ENCODE measurements at places on chromosomes 7 and 10.

DNA sequence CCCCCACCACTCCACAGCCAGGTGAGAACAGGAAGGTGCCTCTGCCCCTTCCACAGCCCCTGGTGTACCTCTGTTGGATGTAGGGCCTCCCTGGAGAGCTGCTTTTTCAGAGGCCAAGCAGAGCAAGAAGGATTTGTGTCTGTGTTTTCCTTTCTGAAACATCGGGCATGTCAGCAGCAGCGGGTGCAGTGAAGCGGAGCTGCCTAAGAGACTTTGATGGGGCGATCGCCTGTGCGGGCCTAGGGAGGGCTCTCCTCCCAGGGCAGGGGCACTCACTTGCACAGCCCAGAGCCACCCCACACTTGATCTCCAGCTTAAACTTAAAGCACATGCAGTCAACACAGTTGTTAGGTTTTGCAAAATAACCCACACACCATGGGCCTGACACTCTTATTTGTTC is 324.7 kb downstream of the ACTR3B start:
- no peak for DNase-seq

DNA sequence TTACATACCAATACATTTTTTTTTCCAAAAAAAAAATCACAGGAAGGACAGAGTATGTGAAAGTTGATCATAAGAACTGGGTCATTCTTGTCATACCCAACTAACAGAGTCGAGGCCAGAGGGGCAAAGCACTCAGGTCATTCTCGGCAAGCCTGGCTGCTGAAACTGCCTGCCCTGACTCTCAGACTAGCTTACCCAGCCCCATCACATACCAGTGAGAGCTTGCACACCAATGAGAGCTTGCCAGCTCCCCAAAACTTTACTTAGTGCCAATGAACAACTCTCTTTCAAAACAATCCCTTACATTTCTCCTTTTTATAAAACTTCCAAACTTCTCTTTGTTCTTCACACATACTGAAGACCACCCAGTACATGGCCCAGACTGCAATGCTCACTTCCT is 48.9 kb downstream of the VOPP1 start:
- no peak for DNase-seq

DNA sequence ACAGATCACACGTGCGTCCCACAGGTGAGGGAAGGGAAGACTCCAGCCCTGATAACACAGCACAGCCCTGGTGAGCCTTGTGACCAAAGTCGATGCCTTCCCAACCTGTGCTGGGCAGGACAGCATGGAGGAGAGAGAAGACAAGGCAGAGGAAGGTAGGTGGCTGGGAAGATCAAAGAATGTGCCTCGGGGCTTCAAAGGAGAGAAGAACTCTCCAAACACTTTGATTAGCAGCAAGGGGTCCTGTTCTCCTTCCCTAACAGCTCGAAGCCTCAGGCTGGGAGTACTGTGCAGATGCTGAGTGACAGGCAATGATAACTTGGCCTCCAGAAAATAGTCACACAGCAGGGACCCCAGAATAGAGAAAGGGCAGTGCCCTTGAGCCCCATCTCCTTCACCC is 288.5 kb downstream of the TCERG1L start:
- DNase-seq = no peak

- no peak for DNase-seq
Observed at GRCh38 chr10:120474956-120475355, 17.9 kb downstream of the PLPP4 start.

- DNase-seq = no peak
Observed at GRCh38 chr7:55507743-55508142, 64.6 kb downstream of the VOPP1 start.

DNA sequence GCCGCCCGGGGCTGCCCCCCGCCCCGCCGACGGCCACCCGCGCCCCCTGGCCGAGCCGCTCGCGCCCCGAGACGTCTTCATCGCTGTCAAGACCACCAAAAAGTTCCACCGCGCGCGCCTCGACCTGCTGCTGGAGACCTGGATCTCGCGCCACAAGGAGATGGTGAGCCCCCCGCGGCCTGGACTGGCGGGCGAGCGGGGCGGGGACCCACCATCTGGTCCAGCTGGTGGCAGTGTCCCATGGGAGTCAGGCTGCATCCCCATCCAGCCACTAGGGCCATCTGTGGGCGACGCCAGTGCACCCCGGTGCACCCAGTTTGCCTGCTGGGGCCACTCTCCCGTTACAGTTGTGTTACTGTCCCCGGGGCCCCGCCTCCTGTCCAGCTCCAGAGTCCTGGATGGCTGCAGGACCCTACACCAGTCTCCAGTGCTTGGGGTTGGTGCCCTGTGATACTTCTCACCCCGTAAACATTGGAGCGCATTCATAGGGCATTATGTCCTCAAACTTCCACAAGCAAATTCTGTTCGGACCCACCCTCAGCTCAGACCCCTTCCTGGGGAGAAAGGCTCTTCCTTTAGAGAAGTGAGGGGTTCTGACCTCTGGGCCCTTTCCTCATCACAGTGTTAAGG is 672 bp downstream of the LFNG start:
- no peak for DNase-seq

DNA sequence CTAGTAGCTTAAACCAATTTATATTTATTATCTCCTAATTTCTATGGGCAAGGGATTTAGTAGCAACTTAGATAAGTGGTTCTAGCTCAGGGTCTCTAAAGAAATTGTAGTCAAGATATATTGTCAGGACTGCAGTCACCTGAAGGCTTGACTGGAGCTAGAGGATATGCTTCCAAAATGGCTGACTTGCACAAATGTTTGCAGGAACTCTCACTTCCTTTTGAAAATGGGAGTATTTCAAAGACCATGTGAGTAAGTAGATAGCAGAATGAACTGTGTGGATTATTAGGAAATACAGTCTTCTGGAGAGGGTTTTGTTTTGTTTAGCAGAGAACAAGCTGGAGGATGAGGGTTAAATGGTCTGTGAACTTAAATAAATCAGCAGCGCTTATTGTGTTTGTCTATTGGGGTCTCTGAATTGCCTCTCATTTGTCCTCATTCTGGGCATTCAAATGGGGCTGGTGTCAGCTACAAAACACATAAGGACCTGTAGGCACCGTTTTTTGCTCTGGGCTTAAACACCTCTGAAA is 524.6 kb downstream of the LRMDA start:
- DNase-seq = no peak

- no peak for DNase-seq
Observed at GRCh38 chr10:79601939-79602338, 8.8 kb upstream of the SFTPA1 start.

DNA sequence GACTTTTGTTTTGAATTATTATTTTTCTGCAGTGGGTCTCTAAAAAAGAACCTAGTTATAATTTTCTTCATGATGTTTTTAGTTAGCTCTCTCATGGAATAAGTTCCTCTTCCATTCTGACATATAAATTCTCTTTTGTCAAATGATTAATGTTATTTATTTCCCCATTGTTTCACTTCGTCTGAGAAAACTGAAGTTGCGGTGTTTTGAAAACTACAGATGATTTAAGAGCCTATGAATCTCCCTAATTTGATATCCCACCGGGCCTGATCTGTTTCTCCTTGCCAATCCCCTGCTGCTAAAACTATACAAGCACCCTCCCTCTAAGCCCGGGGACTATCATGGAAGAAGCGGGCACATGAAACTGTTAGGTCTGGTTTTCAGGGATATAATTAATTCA is 41.4 kb downstream of the HTR7 start:
- DNase-seq = no peak

GRCh38 chr7:31107106-31108090 is 55.3 kb downstream of the ADCYAP1R1 start:
- DNase-seq = no peak

DNA sequence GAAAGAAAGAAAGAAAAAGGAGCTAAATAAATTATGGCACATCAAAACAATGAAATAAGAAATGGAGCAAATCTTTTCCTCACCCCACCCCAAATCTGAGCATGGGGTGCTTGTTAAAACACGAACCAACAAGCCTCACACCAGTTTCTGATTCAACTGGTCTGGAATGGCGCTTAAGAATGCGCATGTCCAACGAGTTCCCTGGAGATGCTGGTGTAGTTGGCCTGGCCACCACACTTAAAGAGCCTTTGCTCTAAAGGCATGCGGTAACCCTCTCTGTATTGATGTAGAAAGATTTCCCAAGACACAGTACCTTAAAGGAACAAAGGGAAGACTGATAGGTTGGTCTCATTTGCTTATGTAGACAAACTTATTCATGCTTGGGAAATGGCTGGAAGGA is 49.1 kb upstream of the STEAP1B start:
- DNase-seq = no peak

- DNase-seq = peak; percentile 65
Observed at GRCh38 chr10:78974617-78975317, 94.0 kb upstream of the ZMIZ1 start.

DNA sequence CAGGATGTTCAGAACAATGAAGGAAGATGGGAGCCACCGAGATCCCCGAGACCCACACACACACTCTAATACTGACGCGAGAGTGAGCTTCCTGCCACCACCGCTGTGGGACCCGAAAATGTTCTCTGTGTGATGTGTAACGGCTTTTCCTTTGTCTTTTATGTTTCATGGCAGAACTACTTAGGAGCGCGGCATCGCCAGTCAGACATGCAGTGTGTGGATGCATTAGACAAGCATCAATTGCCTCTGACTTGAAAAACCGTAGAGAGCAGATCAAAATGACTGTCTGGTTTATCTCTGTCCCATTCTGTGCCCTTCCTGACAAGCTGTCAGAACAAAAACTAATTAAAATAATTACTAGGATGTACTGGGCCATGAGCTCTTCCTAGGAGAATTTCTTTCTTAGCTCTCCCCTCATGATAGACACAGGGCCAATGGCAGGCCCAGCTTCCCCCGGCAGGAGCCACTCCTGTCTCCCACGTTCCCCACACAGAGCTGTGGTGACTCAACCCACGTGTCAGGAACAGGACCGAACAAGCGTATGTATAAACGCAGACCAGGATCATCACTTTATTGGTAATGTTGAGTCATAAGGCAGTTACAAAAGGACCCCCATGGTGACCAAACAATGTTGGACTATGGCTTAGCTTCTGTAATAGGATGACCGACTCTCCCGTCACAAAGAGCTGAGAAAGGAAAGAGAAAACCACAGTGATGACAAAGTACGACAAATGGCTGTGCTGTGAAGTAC is 705.0 kb downstream of the PARD3 start:
- DNase-seq = no peak

DNA sequence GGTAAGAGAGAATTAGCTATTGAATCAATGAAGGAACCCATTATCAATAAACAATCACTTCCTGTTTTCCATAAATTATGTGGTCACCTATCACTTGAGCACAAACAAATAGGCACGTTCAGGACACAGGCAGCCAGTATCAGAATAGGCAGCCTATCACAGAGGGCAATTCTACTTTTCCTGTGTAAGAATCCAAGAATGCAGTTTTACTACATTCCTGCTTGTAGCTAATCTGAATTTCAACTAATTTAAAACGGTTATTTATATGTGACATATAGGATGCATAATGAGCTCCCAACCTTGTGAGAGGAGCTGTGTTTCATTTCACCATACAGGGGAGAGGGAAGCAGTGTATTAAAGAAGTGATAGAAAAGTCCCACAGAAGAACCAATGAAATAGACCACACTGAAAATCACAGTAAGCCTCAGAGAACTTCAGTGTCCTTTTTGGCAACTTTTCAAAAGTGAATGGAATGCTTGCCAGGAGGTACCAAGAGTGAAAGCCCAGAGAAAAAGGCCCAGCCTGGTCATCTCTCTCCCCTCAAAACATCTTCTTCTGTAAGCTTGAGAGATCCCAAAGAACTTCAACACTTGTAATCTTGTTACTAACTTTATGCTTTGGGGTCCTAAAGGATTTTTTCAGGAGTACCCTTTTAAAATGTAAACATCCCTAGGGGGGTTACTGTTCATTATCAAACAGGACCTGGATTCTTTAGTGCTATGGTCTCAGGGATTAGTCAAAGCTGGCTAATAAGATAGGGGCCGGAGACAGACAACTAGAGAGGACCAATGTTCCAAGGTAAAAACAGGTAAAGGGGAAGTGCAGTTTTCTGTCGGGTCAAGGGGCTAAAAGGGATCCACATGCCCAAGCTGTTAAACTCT is 1.3 kb downstream of the IMMP2L start:
- no peak for DNase-seq

DNA sequence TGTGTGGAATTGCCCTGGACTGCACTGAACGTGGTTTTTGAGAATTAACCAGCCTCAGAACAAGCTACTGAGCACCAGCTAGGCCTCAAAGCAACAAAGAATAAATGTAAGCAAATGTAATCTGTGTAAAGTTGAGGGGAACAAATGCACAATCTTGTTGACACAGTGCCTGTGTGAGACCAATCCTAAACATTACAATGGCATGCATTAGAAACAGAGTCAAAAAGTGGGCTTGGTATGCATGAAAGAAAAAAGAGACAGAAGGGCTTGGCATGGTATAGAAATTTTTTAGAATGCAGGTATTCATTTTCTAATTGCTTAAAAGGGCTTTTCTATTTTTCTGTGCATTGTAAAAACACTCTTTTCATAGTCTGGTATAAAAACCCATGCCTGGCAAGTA is 224.3 kb downstream of the POU6F2 start:
- DNase-seq = no peak

DNA sequence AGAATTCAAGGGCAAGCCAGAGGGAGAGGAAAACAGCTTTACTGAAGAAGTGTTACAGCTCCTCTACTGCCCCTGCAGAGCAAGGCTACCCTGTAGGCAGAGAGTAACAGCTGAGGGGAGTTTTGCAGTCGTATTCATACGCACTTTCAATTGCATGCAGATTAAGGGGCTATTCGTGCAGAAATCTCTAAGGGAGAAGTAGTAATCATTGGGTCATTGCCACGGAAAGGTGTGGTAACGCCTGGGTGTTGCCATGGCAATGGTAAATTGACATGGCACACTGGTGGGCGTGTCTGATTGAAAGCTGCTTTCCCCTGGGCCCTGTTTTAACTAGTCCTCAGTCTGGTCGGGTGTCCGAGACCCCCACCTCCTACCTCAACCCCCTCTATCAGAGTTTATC is 227.2 kb downstream of the NSUN6 start:
- DNase-seq = no peak

DNA sequence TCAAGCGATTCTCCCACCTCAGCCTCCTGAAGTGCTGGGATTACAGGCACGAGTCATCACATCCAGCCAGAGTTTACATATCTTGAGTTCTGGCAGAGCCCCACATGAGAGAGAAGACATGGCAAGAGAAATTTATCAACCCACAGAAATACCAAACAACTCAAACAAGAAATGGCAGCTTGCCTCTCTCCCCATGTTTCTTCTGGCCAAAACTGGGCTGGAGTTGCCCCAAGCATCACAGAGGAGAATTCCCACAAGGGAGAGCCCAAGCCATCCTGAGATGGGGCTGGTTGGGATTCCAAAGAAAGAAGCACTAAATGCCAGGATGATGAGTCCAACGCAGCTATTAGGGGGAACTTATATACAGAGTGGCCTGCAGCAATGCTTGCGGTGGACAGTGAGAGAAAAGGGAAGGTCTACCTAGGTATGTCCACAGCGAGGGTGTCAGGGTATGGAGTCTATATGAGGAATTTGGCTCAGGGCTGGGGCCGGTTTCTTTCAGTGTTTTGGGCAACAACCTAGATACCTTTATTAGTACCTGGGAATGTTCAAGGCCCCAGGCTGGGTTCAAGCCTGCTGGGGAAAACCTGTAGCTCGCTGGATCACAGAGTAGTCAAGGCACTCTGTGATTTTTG is 14.5 kb upstream of the PAX4 start:
- no peak for DNase-seq

Measured in activated CD4-positive, alpha-beta T cell treated with anti-CD3 and anti-CD28 coated beads, Interleukin-2, amount 50 U/mL, for 48 hours (primary cell).